Stimulated activated CD8-positive, alpha-beta memory T cell treated with anti-CD3 and anti-CD28 coated beads, Interleukin-7, amount 100 ng/mL, for 4 hours (primary cell): ENCODE measurements at places on chromosomes 12 and 14.
A peak's percentile ranks its signal among the peaks of the same experiment; 100 is the strongest.

DNA sequence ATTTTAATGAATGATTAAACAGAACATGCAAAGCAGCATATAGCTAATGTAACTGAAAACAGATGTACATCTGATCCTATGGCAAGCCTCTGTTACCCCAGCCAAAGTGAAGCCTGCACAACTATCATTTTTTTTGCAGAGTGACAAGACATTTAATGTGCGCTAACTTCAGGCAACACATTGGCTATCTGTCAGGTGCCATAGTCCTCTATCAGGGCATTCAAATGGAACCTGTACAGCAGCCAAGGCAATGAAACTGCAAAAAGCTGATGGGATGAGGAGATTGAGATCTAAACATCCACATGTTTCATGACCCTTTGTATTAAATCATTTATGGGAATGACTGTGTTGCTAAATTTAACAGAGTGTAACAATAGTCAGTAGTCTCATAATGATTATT lies 1088.5 kb upstream of the TMEM132C start:
- no peak for DNase-seq

- DNase-seq: no peak
Measured at GRCh38 chr14:96400495-96400894, 8.6 kb downstream of the AK7 start.

DNA sequence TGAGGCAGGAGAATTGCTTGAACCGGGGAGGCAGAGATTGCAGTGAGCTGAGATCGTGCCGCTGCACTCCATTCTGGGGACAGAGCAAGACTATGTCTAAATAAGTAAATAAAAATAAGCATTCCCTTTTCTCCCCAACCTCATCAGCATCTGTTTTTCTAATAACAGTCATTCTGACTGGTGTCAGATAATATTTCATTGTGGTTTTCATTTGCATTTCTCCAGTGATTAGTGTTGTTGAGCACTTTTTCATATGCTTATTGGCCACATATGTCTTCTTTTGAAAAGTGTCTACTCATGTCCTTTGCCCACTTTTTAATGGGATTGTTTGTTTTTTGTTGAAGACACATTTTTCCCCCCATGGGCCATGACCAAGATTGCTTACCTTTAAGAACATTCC lies 243.2 kb downstream of the ADAMTS20 start:
- DNase-seq: no peak

DNA sequence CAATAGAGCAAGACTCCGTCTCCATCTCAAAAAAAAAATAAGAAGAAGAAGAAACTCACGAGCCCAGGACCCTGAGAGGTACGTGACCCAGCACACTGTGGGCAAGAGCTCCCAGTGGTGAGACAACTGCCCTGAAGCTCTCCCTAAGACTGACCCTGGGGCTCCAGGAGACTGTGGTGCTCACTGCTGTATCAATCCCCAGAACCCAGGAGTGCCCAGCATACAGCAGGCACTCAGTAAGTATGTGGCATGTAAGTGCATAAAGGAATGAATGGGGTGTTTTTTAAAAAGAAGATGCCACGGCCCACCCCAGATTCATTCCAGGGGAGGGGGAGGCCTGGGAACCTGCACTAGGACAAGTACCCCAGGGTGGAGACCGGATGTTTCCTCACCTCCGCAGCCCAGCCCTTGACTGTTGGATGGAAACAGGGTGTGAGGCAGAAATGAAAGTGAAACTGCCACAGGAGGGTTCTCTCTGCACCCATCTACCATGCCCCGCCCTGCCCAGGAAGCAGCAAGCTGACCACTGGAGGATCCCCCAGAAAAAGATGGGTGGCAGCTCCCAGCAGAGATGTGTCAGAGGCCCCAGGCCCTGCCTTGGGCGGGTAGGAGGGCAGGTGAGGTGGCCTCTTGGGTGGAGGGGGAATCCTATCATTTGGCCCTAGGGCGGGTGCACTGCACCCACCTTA lies 12.2 kb downstream of the ITPK1 start:
- DNase-seq: peak; percentile 67

GRCh38 chr12:14148489-14149270 lies 167.3 kb upstream of the GRIN2B start:
- no peak for DNase-seq

DNA sequence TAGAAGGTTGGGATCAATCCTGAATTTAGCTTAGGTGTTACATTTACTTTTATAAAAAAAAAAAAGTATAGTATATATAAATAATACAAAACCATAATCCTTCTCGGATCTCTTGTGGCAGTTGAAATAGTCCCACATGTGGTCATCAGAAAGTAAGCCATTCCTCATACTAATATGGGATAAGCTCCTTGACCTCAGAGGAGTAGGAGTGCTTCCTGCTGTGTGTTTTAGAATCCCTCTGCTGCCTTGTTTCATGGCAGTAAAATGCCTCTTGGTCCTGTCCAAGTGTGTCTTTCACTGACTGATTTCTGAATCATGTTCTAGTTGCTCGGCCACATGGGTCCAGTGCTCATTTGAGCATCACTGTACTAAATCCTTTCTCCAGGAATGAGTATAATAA lies 117.0 kb downstream of the NTN4 start:
- no peak for DNase-seq

DNA sequence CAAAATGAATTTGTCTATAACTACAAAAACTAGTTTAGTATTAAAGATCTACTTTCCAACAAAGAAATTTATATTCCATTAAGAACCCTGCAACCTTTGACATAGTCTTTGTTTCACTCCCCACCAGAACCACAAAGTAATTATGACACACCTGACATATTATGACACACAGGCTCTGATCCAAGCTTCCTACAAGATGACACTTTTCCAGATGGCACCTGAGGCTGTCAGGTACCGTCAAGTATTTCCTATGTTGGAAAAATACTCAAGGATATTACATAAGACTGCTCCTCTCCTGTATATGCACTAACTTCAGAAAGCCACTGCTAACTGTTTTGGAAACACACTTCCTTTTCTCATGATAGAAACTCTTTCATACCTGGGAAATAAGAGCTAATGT lies 38.9 kb downstream of the STXBP6 start:
- no peak for DNase-seq

- no peak for DNase-seq
Measured at GRCh38 chr12:121801595-121802484, 2.0 kb upstream of the SETD1B start.

GRCh38 chr12:131370791-131371347 lies 340.0 kb upstream of the SFSWAP start:
- no peak for DNase-seq

DNA sequence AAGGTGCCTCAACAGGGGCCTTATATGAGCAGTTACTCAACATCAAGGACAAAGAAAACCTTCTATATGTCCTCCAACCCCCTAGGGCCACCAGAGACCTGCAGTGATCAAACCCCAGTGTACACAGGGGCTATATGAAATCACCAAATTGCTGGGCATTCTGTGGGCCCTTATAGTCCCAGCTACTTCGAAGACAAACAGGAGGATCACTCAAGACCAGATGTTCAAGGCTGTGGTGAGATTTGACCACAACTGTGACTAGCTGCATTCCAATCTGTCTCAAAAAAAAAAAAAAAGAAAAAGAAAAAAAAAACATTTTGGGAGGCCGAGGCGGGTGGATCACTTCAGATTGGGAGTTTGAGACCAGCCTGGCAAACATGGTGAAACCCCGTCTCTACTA lies 51.0 kb upstream of the PRB2 start:
- DNase-seq: no peak

- DNase-seq: no peak
Measured at GRCh38 chr14:20820063-20820904, 17.6 kb upstream of the RNASE1 start.

DNA sequence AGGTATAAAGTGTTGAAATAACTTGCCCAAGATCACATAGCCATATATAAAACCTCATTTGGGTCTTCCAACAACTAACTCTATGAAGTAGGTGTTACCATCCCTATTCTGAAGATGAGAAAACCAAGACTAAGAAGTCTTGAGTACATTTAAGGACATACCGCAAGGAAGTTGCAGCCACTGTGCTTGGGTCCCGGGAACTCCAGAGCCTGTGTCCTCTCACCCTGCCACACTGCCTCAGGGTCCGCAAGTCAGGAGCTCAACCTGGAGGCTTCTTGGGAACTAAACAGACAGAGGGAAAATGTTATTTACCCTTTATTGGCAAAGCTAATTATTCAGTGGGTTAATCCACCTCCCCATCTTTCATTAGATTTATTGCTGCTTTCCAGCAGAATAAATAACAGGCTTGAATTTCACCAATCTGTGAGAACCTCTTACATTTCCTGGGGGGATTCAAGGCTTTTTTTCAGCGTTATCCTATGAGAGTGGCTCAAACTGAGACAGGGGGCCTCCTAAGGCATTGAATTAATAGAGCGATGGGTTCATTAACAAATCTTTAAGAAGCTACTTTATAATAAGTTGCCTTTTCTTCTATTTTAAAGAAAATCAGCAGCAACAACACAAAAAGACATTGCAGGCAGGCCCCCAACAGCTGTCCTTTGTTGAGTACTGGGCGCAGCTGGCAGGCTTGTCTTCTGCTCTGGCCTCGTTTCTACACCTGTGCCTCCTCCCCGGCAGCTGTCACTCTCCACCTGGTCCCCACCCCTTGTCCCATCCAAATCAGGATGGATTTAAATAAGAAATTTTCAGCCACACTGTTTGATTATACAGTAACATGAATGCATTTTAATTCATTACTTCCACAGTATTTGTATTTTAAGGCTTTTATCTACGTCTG lies 25.3 kb downstream of the PHLDA1 start:
- no peak for DNase-seq

DNA sequence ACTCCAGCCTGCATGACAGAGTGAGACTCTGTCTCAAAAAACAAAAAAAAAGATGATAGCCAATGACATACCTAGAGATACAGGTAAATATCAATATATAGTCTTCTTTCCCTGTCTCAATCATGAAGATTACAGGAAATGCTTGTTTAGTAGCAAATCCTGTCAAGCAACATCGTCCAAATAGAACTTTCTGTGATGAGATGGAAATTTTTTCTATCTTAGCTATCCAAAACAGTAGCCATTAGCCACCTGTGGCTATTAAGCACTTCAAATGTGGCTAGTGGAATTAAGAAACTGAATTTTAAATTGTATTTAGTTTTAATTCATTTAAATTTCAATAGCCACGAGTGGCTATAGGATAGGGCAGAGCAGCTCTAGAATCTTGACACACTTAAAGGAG lies 33.2 kb upstream of the RIC8B start:
- DNase-seq: no peak

DNA sequence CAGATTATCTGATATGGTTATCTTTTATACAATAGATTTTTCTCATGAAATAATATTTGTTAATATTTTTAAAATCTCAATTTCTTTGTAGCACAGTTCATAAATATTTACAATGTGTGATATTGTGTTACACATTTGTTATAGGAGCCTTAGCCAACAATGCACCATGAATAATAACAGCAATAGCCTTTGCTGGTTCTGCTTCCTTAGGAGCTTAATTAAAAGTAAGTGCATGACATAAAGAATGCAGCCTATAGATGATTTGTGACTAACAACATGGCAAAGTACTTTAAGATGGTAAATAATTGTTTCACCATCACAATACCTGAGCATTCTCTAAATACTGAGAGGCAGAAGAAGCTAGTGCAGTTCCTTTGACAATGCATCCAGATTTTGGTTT lies 156.3 kb upstream of the RASSF8 start:
- no peak for DNase-seq

GRCh38 chr14:102870246-102870645 lies 52.2 kb upstream of the AMN start:
- DNase-seq: no peak

DNA sequence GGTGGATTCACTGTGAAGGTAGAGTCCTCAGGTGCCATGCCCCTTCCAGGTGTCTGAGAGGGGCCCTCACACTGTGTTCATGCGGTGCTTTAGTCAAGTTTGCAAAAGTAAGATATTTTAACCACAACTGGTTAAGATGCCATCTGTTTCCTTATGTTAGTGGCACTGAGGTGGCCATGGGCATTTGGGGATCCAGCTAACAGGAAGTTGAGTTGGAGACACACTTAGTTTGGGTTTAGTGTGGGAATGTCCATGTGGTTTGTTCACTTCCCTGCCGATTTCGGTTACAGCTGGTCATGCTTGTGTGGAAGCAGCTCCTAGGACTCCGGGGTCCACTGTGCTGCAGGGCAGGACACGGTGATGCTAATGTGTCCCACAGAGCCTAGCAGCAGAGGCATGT lies 17.3 kb upstream of the ABHD12B start:
- no peak for DNase-seq

- DNase-seq: no peak
Measured at GRCh38 chr14:61202124-61202523, 79.0 kb downstream of the TMEM30B start.

DNA sequence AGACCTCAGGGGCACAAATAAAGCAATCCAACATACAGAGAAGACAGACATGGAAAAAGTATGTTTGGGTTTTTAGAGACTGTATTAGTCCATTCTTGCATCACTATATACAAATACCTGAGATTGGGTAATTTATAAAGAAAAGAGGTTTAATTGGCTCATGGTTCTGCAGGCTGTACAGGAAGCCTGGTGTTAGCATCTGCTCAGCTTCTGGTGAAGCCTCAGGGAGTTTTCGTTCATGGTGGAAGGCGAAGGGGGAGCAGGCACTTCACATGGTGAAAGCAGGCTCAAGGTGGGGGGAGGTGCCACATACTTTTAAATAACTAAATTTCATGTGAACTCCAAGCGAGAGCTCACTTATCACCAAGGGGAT lies 3.7 kb upstream of the PPP2R5C start:
- no peak for DNase-seq

DNA sequence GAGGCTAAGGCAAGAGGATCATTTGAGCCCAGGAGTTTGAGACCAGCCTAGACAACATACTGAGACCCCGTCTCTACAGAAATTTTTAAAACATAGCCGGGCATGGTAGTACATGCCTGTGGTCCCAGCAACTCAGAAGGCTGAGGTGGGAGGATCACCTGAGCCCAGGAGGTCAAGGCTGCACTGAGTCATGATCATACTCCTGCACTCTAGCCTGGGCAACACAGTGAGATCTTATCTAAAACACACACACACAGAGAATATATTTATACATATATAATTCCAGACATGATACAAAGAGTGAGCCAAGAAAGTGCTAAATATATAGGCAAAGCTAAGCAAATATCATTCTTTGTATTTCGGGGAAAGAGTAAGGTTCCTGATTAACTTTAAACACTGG lies 9.4 kb downstream of the ZFC3H1 start:
- no peak for DNase-seq

DNA sequence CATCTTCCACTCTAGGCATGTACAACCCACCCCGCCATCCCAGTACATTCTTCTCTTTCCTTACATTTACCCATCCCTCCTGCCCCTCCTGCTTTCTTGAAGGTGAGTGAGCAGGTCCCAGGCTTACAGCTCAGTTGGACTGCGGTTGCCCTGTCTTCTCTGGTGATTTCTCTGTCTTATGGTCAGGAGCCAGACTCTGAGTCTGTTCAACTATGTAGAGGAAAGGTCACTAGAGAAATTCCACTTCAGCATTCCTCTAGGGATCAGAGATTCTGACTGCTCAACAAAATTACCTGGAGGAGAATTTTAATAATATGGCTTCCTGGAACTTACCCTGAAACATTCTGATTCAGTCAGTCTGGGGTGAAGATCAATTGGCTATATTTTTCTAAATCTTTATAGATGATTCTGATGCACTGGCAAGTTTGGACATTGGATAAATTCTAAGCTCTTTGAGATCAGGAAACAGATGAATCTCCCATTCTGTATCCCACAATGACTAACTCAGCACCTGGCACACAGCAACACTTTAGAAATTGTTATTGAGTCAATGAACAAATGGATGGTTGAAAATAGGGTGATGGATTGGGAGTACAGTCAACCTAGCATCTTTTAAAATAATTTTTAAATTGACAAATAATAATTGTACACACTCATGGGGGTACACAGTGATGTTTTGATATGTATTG lies 128.6 kb upstream of the HIF1A start:
- no peak for DNase-seq

- DNase-seq: no peak
Measured at GRCh38 chr12:130977046-130977742, 23.5 kb downstream of the ADGRD1 start.
